ENCODE measurements at places on chromosomes 2 and 18.

- DNase-seq = no peak
Measured at GRCh38 chr18:5630057-5630899, 86.5 kb upstream of the EPB41L3 start.

DNA sequence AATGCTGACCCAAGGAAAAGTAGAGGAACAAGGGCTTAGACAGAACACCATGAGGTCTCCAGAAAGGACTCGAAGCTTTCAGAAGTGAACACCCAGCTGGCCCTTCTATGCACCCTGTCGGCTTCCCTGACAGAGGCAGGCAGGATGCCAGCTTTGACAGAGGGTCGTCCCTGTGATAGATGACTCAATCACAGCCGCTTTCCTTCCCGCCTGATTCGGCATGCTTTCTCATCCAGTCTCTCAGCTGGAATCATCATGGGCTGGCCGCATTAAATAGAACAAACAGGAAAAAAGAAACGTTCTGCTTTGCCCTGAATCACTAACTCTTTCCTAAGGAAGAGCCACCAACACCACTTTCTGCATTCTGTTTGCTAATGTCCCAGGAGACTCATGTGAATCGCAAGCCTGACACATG, 140.3 kb upstream of the RAB12 start:
- DNase-seq = no peak

GRCh38 chr2:114499101-114499500, 56.7 kb downstream of the DPP10 start:
- DNase-seq = no peak

DNA sequence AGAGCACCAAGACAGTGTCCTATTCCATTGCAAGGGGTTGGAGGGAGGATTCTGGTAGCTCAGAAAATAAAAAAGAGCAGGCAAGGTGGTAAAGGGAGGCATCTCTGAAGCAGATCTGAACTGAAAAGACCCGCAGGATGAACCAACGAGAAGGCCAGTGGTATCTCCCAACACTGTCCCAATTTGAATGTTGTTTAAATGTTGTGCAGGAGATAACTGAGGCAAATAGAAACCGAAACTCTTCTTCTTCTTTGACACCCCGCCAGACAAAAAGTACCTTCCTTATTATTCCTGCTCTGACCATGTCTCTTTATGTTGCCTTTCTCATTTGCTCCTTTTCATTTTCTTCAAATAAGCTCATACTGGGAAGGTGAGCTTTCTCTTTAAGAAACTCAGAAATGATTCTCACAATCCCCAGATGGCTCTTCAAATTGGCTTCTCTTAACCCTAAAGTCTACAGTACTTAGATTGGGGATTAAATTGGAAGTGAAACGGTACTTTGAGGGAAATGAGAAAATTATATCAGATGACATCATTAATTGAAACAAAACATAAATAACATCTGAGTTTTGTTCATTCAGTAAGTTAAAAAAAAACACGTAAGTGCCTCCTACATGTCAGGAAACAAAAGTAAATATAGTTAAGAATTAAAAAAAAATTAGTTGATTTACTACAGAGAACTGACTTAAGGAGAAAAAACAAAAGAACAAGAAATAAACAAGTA, 143.6 kb downstream of the WDPCP start:
- DNase-seq = no peak

- DNase-seq = peak; percentile 78
Measured at GRCh38 chr2:230602562-230603230, 109.9 kb upstream of the CAB39 start.

- no peak for DNase-seq
Measured at GRCh38 chr2:65231892-65232477, 4.4 kb downstream of the ACTR2 start.

- DNase-seq = no peak
Measured at GRCh38 chr2:763766-764525, 86.7 kb upstream of the TMEM18 start.

- DNase-seq = no peak
Measured at GRCh38 chr18:76432274-76432755, 62.7 kb downstream of the ZNF516 start.

GRCh38 chr2:96933305-96934181, 52.8 kb downstream of the FAM178B start:
- DNase-seq = no peak

DNA sequence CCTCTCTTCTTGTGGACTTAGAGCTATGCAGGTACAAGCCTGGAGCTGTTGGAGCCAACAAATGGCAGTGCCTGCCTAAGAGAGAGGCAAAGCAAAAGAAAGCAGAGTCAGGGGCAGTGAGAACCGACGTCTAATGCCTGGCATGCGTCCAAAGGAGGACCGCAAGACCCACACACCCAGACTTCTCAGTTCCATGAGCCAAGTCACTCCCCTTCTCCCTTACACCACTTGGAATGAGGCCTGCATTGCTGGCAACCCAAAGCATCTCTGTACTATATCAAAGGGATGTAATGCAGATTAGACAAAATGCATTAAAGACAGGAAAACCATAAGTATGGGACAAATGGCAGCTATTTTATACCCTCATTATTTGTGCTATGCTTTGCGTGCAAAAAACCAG, 49.9 kb upstream of the RNU4ATAC start:
- no peak for DNase-seq

DNA sequence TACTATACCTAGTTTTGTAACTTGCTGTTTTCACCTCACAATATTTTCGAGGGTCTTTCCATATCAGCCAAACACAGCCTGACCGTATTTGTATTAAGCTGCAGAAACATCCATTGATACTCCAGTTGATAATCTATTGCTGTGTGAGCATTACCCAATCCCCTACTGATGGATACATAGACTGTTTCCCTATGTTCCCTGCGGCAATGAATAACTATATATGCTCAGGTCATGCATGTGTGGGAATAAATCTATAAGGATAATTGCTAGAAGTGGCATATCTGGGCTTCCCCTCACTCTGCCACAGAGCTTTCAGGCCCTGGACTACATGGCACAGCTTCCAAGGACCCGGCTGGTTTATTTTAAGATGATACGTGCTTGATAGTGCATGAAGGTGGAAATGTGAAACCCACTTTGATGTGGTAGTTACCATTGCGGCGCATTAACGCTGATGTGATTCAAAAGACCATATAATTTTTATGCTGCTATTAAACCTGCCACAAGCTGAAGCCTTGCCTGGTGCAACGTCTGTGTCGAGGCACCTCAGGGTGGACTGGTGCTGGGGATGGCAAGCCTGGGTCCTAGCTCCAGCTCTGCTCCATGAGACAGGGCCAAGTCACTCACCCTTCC, 130.8 kb upstream of the MSH6 start:
- no peak for DNase-seq

DNA sequence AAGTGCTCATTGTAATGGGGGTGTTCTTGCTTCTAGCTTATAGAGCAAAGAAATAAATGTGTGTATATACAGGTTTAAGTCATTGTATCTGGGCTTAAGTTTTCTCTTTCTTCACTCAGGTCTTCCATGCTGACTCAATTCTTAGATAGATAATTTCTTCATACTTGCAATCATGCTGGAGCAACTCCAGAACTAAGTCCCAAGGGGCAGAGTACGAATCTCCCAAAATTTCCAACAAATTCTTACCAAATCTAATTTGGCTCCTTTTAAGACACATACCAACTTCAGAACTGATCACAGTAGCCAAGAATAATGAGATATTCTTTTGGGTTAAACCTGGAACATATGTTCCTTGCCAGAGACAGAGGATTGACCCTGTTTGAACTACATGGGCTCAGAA, 4.3 kb upstream of the SPAG16 start:
- no peak for DNase-seq

GRCh38 chr2:460861-461260, 173.0 kb upstream of the ALKAL2 start:
- DNase-seq = peak; percentile 75

- no peak for DNase-seq
Measured at GRCh38 chr18:64919971-64920570, 771.2 kb upstream of the LINC00305 start.

GRCh38 chr2:111200333-111200881, 79.7 kb downstream of the BCL2L11 start:
- no peak for DNase-seq

DNA sequence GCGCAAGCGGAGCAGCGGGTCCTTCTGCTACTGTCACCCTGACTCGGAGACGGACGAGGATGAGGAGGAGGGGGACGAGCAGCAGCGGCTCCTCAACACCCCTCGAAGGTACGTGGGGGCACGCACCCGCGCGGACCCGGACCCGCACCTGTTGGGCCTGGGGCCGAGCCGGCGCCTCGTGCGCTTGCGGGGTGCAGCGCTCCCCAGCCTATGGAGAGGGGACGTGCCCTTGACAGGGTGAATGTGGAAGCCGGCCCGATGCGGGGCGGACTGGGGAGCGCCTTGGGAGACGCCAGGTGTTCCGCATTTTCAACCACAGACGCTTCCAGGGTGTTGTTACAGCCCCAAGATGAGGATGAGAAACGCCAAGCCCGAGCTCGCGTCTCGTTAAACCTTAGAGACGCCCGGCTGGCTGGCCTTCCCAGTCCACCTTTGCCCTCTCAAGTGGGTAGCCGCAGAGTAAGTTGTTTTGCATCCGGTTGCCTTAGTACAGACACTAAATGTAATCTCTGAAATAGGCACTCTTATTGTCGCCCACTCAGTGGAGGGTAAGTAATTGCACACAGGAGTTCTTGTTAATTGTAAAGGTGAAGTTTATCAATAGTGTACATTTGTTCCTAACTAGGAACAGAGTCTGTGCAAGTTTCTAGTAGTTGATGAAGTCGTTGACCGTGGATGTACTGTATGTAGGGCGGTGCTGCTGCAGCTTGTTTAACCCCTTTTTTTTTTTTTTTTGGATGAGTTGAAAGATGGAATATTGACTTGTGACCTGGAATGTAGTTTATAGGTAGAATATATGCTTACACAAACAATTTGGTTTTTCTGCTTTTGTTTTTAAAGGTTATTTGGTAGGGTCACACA, 815 bp downstream of the GMCL1 start:
- DNase-seq = peak; percentile 56

DNA sequence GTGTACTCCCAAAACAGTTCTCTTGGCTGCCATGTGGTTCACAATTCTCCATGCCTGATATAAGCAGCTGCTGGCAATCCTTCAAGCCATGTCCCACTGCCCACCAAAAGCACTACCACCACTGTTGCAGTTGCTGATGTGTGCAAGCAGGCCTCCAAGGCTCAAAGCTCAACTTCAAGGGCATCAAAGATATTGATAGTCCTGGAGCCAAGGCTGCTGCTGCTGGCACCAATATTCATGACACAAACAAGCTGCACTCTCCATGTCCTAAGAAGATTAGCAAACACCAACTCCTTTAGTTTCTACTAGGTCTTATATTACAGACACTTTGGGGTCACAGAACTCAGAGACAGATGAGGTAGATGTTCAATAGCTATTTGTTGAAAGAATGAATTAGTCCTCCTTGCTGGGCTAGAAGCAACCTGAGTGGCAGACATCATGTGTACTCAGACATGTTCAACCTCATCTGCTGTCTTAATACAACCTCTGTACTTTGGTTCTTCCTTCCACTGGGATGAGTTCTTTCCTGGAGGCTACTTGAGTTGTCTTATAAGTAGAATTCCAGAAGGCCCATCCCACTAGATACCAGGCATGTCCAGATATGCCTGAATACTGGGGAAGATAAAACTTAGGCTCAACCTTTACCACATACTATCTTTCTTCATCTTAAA, 104.5 kb upstream of the UGP2 start:
- no peak for DNase-seq

GRCh38 chr18:11607906-11608305, 1.5 kb upstream of the SLC35G4 start:
- DNase-seq = no peak

GRCh38 chr2:57126410-57126809, 920.2 kb upstream of the VRK2 start:
- DNase-seq = no peak

DNA sequence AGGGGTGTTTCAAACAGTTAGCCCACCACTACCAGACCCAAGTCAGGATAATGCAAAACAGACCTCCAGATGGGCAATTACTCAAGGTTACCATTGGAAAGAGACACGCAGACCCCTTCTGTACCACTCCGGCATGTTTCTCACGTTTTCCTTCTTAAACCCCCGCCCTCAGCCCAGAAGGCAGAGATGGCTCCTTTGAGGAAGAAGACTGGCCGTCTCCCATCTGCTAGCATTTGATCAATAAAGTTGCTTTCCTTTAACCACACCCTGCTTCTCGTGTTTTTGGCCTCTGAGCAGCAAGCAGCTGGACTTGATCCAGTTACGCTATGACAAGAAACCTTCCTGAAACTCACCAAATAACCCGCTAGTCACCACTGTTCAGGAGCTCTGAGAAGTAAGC, 1012.4 kb upstream of the GYPC start:
- DNase-seq = no peak

DNA sequence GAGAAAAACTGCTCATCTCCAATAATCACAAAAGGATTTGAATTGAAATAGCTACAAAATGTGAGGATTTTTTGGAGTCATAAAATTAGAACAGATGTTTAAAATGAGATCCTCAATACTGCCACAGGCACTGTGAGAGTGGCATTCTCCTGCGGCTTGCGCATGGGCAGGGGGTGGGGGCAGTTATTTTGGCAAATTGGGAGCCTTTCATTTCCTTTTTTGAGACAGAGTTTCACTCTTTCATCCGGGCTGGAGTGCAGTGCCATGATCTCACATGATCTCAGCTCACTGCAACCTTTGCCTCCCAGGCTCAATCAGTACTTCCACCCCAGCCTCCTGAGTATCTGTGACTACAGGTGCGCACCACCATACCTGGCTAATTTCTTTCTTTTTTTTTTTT, 42.4 kb downstream of the POMC start:
- no peak for DNase-seq

GRCh38 chr18:52615943-52616342, 275.9 kb downstream of the DCC start:
- no peak for DNase-seq

- DNase-seq = no peak
Measured at GRCh38 chr2:149732001-149732685, 144.6 kb upstream of the MMADHC start.

- DNase-seq = no peak
Measured at GRCh38 chr2:65377556-65378192, 54.7 kb downstream of the SPRED2 start.

- DNase-seq = no peak
Measured at GRCh38 chr18:48049757-48050156, 119.3 kb upstream of the SMAD2 start.

- DNase-seq = no peak
Measured at GRCh38 chr2:240662681-240663080, 20.0 kb downstream of the AQP12B start.

GRCh38 chr2:233807966-233808935, 30.1 kb downstream of the MROH2A start:
- DNase-seq = no peak

DNA sequence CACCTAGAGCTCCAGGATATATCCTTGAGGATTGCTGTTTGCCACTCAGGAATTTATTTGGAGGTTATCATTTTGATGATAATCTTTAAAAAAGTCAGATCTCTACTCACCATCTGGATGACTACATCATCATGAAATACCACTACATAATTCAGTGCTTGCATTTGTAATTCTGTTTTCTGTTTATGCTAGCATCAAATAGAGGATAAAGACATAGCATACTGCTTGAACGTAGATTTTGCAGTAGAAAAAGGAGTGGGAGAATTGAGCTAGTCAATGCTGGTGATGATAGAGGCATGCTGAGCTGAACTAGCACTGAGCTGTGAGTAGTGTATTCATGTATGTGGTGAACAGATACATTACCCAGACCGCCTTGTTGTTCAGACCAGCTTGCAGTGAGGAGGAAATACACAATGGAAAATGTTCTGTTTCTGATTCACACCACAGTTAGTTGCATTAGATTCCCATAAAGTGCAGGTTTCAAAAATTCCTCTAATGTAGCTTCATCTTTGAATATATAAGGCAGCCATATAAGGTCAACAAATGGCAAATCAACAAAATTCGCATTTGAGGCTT, 68.8 kb upstream of the CDC42EP3 start:
- DNase-seq = no peak

All from CD4-positive, alpha-beta T cell treated with Interleukin-4 for 1 hour (primary cell).